ENCODE measurements at places on chromosomes 12 and 14.
A peak's percentile ranks its signal among the peaks of the same experiment; 100 is the strongest.

DNA sequence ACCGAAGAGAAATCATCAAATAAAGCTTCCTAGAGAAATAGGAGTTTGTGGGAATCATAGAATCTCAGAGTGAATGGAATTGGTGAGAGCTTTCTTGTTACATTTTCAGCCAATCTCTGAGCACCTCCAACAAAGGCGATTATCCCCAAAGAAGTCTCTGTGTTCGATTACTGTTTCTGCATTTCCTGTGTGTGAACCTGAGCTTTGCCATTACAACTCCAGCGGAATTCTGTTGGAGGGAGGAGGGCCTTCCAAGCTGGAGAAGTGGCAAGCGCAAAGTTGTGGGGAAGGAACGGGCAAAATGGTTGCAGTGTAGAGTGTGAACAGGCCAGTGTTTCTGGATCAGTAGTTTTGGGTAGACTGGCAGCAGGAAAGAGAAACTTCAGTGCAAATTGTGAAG lies 23.1 kb downstream of the TMEM117 start:
- DNase-seq, result no peak

DNA sequence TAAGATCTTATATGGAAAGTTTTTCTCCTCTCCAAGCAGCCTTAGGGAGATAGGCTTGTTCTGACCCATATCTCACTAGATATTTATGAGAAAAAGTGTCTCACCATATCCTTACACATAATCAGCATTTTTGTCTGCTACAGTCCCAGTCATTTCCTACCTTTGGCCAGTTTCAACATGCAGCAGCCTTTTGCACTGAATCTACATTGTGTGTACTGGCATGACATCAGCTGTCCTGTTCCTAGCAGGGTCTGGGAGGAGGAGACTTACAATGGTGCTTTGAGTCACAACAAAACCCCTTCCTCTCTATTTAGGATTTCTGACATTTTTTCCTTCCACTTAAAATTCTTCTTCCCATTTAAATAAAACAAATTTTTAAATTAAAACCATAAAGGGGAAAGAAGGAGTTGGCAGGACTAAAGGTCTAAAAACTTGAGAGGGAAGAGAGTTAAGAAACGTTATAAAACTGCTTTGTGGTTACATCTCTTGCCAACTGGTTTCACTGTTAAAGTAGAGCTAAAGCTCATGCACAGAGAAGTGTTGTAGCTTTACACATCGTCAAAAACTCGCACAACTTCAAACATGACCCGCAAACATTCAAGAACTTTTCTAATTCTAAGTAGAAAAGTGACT lies 53.3 kb upstream of the CERS5 start:
- DNase-seq, result no peak

- peak; percentile 11 for DNase-seq
These were observed 34.4 kb downstream of the PROX2 start for GRCh38 chr14:74841230-74842207.

- no peak for DNase-seq
These were observed 25.3 kb downstream of the TTC8 start for GRCh38 chr14:88849716-88850115.

DNA sequence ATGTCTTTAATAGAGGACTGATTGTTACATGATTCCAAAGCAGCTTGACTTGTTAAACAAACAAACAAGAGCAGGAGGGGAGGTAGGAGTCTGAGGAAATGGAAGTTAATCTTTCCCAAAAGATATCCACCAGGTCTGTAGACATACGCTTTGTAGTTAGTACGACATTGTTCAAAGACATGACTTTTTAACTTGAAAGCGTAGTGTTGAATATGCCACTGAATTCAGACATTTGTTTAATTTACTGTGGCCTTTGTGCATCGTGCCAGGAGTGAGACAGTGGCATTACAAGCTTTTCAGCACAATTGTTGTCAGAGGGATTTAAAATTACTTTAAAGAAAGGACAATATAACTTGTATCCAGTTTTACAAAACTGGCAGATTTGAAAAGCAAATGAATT lies 53.0 kb downstream of the SAV1 start:
- no peak for DNase-seq

DNA sequence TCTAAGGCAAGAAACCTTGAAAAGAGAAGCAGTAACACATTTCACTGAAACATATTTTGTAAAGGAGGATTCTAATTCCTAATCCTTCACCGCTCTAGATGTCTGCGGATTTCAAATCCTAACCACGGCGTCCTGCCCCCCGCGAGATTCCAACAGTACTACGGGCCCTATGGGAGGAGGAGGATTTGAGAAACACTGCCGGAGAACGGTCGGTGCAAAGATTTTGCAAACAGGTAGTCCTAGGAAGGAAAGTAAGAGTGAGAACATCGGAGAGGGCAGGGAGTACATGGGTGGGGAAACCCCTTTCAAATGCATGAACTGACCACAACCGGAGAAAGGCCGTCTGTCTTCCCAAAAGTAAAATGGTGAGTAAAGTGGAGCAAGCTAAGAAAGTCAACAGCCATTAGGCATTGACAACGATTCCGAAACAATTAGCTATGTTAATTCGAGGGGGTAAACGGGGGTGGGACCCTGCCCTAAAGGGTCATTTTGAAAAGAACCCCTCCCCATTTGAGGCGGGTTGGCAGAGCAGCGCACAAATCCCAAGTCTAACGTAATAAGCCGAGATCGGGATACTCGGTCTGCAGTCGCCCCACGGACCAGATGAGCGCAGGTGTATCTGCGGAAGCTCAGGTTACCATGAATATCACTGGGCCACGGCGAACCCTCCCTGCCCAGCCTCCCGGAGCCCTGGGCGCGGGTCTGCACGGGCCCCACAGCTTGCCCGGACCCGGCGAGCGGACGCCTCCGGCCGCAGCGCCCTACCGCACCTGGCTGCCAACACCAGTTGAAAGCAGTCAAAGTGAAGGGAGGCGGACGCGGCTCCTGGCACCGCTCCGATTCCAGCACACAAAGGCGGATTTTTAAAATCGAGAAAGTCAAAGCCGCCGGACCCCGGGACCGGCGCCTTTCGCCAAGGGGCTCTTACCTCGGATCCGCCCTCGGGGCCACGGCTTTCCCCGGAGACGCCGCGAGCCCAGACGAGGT lies 662 bp downstream of the EPS8 start:
- DNase-seq, result peak; percentile 3

DNA sequence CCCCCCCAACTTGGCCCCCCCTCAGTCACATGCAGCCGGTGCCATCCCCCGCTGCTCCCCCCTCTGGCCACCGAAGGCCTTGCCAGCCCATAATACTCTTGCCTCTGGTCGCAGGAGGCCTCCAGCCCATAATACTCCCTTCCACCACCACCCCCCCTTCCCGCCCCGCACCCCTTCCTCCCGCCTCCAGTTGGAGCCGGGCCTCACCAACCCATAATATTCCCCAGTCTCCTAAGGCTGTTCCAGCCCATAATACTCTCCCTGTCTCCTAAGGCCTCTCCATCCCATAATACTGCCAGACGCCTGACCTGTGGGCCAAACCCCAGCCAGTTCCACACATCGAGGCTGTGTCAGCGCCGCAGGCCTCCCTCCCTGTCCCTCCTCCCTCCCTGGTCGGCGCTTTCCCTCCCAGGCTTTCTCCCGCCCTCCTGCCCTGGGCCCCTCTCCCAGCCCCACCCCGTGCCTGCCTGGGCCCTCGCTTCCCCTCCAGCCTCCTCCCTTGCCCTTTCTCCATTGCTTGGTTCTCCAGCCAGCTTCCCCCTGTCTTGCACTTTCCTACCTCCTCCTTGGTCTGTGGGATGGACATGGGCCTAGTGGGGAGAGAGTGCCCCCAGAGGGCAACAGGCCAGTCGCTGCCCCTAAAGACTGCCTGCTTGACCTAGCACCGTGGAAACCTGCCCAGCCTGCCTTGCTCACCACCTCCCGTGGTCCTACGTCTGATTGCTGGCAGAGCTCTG lies 6.8 kb upstream of the CHD4 start:
- peak; percentile 70 for DNase-seq

- peak; percentile 28 for DNase-seq
These were observed 41.2 kb downstream of the DGLUCY start for GRCh38 chr14:91154851-91155625.

GRCh38 chr12:53006810-53007309 lies 604 bp downstream of the EIF4B start:
- DNase-seq, result peak; percentile 73

GRCh38 chr12:89756194-89756584 lies 47.6 kb upstream of the ATP2B1 start:
- no peak for DNase-seq

DNA sequence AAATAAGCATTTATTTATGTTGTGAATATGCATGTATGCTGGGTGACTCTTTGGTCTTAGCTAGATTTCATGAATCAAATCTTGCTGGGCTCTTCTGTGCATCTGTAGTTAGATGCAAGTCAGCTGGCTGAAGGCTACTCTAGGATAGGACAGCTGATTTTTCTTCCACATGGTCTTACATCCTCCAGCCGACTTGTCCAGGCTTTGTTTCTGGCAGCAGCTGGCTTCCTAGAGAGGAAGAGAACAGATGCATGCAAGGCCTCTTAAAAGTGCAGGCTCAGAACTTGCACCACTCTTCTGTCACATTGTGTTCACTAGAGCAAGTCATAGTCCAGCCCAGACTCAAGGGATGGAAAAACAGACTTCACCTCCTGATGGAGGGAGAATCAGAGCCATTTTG lies 435.4 kb upstream of the STXBP6 start:
- DNase-seq, result no peak

DNA sequence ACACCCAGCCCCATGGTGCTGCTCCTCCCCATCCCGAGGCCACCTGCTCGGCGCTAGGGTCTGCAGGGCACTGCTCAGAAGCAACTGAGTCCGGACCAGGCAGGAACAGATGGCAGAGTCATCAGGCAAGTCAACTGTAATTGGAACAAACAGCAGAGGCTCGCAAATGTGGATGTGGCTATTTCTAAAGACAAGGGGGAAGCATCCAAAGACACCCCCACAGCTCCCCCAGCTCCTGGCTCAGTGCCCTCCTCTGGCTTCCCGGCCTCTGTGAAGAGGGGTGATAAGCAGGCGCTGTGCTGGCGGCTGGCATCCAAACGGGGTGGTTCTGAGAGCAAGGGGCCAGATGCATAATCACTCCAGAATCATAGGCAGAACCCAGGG lies 125.6 kb downstream of the PIWIL1 start:
- no peak for DNase-seq

GRCh38 chr12:94244165-94245133 lies 96.1 kb downstream of the PLXNC1 start:
- peak; percentile 32 for DNase-seq

DNA sequence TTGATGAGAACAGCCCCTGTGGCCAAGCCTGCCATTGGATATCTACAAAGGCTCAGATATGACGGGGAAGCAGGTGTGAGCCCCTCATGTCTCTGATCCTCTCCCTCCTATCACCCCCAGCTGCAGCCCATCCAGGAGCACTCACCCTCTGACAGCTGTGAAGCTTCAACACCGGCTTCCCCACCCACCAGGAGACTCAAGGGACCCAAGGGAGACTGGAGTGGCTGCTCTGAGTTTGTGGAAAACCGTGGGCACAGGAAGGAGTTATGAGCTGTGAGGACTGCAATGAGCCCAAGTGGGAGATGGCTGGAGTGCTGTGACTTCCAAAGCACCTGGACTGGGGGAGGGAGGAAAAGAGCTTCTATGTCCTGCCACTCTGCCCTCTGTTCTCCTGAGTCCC lies 7.9 kb downstream of the IFI27L2 start:
- no peak for DNase-seq

DNA sequence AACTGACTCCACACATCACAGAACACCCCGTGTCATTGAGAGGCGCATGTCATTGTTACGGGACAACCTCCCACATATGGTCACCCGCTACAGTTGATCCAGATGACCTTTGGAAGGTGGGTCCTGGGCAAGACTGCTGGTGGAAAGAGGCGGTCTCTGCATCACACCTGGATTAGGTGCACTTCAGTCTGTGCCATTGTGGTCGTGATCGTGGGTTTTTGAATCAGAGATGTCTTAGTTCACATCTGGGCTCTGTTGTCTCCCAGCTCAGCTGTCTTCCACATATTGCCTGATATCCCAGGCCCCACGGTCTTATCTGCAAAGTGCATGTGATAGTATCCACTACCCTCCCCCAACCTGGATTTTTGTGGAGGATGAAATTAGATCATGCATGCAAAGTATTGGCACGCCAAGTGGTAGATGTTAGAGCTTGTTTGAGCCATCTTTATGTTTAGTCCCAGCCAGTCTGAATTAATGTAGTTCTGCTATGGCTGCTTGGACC lies 208.7 kb upstream of the FOXN3 start:
- DNase-seq, result no peak

GRCh38 chr12:78683626-78684025 lies 180.9 kb upstream of the SYT1 start:
- no peak for DNase-seq

GRCh38 chr12:120119271-120119973 lies 2.9 kb upstream of the RAB35 start:
- DNase-seq, result no peak

DNA sequence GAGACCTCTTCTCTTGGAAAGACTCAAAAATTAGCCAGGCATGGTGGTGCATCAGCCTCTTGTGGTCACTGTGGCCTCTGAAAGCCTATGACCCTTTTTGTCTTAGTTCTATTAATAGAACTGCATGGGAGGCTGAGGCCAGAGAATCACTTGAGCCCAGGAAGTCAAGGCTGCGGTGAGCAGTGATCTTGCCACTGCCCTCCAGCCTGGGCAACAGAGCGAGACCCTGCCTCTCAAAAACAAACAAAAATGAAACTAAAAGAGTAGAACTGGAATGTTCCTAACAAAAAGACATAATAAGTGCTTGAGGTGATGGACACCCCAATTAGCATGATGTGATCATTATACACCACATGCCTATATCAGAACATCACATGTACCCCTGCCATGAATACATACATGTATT lies 197.0 kb upstream of the EEA1 start:
- DNase-seq, result no peak

GRCh38 chr14:23054000-23054811 lies 3.1 kb downstream of the CDH24 start:
- no peak for DNase-seq

DNA sequence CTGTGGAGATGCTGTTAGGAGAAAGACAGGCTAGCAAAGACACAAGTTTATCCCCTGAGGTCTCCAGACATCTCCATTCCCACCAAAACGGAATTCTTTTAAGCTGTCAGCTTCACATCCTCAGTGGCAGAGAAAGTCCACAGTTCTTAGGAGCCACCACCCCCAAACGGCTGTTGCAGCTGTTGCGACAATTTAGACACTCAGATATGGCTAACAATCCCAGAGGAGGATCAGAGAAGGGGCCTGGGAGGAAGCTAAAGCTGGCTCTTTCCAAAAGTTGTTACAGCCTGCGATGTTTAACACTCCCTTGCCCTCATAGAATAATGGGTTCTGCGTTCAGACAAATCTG lies 1.9 kb upstream of the ATP5MC2 start:
- no peak for DNase-seq

DNA sequence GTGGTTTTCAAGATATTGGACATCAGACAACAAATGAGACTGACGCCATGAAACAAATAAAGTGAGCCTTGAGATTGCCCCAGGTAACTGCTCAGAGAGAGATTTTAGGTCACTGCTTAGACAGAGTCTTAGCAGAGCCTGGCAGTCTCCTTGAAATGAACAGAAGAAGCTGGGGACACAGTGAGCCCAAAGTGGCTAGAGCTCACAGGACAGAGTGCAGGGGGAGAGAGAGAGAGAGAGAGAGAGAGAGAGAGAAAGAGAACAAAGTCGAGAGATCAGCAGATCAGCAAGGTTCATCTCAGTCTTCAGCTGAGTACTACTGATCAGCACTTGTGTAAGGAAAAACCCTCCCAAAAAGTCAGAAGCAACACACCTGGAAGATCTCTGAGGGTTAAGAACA lies 147.4 kb downstream of the RMST start:
- DNase-seq, result no peak
